ENCODE measurements at places on chromosomes 2 and 18.
A peak's percentile ranks its signal among the peaks of the same experiment; 100 is the strongest.

DNA sequence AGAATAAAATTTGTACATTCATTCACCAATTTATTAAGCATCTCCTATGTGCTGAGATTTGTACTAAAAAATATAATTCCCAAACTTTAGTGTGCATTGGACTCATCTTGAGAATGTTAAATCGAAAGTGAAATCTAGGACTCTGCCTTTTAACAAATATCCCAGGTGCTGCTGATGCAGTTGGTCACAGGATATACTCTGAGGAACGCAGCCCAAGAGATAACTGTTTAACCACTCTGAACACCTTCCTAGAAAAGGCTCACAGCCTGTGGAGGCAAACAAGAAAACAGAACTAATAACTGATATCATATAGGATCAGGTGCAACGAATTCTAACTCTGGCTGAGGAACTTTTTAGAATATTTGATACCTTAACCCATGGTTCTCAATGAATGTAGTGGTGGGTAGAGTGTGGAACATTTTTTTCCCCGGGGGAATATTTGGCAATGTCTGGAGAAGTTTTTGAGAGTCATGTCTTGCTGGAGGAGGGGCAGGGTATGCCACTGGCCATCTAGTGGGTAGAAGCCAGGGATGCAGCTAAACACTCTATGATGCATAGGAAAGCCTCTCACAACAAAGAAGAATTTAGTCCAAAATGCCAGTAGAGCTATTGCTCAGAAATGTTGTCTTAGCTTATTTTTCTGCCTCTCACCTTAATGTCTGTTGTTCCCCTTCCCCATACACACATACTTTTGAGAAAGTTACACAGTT, 96.5 kb downstream of the EHBP1 start:
- no peak for DNase-seq

DNA sequence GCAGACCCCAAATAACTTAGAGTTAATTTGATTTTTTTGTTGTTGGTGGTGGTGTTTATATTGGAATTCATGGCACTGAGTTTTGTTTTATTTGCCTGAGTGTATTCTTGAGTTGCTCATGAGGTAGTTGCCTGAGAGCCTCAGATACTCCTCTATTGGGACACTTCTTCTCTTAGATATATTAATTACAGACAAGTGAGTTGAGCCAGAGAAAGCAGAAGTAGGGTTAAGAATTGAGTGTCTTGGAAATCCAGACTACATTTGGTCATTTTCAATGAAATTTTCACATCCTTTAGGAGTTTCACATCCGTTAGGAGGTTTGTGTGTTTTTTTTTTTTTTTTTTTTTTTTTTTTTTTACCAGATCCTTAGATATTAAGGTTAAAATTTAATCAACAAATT, 29.0 kb downstream of the FMNL2 start:
- no peak for DNase-seq

GRCh38 chr18:22547807-22548561, 130.3 kb upstream of the CTAGE1 start:
- peak; percentile 82 for DNase-seq

- no peak for DNase-seq
Observed at GRCh38 chr2:103287746-103288145, 525.9 kb downstream of the TMEM182 start.

DNA sequence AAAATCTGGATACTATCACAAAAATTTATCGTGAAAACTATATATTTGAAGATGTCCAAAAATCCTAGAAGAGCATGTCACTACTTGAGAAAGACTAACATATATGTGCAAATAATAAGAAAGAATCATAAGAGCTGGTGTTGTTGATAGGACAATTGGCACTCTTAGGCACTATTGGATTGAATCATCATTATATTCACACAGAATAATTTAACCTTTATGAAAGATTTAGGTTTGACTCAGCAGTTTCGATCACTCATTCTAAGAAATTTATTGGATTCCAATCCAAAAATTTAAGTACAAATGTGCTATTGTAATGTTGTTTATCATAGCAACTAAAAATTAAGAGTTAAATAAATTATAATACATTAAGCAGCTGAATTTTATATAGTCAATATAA, 503.6 kb downstream of the SPAG16 start:
- DNase-seq = no peak

GRCh38 chr18:36735130-36735529, 93.7 kb downstream of the TPGS2 start:
- DNase-seq = no peak

- no peak for DNase-seq
Observed at GRCh38 chr2:8542381-8543059, 139.3 kb upstream of the ID2 start.

- no peak for DNase-seq
Observed at GRCh38 chr2:189037518-189037917, 63.3 kb downstream of the COL3A1 start.

DNA sequence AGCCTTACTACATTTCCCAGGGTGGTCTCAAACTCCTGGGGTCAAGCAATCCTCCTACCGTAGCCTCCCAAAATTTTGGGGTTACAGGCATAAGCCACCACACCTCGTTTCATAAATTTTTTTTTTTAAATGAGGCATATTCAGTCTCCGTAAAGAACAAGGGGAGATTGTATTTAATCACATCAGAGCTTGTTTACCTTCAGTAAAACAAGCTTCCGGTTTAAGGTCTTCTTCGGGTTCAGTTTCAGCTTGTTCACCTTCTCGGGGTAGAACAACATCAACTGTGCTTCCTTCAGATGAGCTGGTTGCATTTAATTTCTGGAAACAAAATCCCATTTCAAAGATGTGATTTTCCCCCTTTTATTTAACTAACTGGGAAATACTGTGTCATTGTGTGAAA, 88.6 kb downstream of the SCN3A start:
- DNase-seq = no peak

GRCh38 chr18:35786365-35787042, 186.0 kb upstream of the RMP24 start:
- no peak for DNase-seq

- no peak for DNase-seq
Observed at GRCh38 chr2:20429528-20429927, 17.3 kb upstream of the RHOB start.

GRCh38 chr2:165431014-165431413, 38.5 kb upstream of the CSRNP3 start:
- no peak for DNase-seq

- no peak for DNase-seq
Observed at GRCh38 chr2:144006139-144006538, 513.8 kb downstream of the ZEB2 start.

- no peak for DNase-seq
Observed at GRCh38 chr18:37424507-37424906, 141.1 kb downstream of the CELF4 start.

DNA sequence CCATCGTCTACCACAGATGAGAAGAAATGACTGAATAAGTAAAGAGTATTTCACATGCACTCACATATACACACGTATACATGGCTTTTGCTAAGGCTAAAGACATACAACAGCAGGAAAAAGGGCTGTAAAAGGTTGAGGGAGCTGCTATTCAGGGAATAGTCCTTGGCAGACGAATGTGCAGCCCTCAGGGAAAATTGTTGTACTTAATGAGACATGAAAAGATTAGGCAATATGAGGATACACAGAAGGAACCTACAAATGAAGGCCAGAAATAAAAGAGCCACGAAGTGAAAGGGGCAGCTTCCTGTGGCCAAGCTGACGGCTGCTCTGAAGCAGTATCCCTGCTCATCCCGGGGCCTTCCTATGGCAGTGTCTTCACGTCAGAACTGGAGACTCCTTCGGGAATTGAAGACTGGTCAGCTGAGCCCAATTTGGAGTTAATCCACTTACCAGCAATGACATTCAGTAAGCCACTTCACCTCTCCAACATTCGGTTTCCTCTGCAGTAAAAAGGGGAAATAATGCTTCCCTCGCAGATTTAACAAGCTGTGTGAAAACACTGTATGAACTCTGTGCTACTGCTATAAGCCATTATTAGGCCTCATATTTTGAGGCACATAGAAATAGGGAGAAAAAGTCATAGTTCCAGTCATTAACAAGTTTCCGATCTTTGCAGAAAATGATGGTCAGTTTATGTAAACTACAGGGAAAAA, 221.8 kb downstream of the STK39 start:
- no peak for DNase-seq

DNA sequence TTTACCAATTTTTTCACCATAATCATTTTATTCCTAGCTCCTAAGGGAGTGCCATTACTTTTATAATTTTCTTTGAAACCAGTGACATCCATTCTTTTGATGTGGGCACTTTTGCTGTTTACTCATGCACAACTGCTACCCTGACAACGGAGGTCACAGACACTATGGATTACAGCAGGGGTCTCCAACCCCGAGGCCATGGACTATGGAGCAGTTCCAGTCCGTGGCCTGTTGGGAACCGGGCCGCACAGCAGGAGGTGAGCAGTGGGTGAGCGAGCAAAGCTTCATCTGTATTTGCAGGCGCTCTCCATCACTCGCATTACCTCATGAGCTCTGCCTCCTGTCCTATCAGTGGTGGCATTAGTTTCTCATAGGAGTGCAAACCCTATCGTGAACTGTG, 34.6 kb downstream of the PRPF40A start:
- no peak for DNase-seq

GRCh38 chr2:174630107-174630506, 32.5 kb upstream of the WIPF1 start:
- DNase-seq = no peak

DNA sequence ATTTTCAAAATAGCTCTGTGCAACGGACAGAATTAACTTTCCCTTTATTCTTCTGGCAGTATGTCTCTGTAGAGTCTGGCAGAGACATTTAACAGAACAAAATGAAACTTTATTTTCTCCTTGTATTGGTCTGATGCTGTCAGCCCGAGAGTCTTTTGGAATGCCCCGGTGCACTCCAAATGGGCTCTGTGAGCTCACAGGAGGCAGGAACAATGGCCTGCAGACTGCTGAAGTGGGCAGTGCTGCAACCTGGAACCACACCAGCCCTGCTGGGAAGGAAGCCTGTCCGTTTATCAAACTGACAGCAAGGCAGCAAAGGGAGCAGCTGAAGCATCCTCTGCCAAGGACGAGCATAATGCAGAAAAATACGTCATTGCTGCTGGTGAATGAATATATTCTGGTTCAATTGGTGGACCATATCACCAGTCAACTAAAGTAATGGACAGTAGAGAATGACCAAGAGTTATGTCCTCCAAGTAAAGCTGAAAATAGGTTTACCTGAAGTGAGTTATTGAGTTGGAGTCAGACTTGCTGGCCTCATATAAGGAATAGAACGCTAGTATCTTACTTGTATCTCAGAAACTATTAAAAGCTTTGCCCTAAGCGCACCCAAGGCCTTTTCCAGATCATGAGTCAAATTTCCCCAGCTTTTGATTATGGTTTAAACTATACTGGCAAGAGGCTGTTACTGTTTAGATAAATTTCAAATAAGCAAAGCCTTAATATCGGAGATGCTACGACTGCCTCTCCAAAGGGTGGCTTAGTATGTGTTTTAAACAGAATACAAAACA, 207.6 kb upstream of the TANK start:
- DNase-seq = no peak

DNA sequence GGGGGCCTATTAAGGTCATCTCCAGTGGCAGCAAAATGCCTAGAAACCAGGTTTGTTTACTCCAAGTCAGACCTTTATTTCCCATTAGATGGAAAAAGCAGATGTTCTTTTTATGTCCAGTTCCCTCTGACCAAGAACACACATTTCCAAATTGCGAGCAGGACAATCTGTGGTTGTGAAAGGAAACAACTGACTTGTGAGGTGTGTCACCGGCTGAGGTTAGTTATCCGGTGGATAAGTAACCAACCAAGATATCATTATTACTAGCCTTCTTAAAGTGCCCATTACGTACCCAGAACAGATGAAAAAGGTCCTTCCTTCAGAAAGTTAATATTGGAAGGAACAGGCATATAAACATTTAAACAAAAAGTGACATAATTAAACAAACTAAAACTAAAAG, 112.9 kb downstream of the THADA start:
- DNase-seq = no peak

DNA sequence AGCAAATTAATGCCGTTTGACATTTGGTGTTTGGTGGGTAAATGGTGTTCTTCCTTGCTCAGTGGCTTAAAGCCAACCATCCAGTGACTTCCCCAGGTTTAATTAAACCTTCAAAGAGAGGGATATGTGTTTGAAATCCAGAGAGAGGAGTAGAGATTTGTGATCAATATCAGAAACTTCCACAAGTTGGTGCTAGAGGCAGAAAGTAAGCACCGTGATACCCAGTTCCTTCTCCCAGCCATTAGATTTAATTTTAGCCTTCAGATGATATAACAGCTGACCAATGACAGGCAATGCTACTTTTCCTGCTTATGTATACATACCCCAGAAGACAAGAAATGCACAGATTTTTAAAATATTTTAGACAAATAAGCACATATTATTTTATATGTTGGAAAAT, 398.5 kb downstream of the CDH2 start:
- DNase-seq = no peak
